Omental fat pad (tissue), 4 donors: ENCODE measurements at places on chromosomes 7 and 10.
A peak's percentile ranks its signal among the peaks of the same experiment; 100 is the strongest.

DNA sequence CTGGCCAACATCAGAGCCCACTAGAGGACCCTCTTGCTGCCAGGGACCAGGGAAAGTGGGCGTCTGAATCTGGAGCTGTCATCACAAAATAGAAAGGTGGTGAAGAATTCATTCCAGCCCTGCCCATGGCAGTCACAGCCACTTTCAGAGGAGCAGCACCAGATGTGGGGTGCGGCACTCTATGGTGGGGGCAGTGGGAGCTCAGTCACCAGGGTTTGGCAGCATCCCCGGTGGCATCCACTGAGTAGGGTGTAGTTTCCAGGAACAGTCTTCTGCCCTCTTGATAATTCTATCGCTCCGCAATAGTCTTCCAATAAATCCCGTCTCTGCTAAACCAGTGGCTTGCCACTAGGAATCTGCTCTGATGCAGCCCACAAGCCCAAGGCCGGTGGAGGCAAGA lies 108.5 kb upstream of the TCF7L2 start:
- DNase-seq = no peak

- no peak for DNase-seq
These were observed 47.8 kb upstream of the NKX2-3 start for GRCh38 chr10:99484626-99485581.

DNA sequence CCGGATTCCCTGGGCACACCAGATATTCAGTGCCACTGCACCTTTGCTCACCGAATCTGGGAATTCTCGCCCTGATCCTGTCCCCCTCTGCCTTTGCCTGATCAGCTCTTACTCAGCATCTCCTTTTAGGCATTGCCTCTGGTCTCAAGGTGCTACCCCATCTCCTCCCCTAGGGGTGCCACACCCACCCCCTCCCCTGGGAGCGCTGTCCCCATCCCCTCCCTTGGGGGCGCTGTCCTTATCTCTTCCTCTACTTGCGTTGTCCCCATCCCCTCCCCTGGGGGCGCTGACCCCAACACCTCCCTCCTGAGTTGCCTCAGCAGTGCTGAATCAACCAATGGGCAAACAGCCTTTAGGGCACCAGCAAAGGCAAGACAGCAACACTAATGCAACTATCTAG lies 686.9 kb upstream of the FOXK1 start:
- DNase-seq = no peak

DNA sequence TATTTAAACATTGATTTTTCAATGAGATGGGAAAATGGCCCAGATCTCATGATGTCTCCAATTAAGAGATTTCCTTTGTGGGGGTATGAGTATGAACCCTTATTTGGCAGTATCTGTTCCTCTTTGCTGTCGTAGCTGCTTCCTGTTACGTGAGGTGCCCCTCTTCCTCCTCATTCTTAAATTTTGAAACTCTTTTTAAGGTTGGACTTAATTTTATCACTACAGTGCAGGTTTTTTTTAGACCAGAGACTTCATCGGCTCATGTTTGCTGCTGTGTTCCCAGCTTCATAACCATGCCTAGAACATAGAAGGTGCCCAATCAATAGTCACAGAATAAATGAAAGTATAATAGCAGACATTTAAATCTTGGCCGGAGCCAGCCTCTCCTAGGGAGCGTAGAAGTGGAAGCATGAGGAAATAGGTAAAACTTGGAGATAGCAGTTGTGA lies 2.4 kb downstream of the MIOS start:
- no peak for DNase-seq

GRCh38 chr10:52517012-52517411 lies 202.9 kb downstream of the DKK1 start:
- no peak for DNase-seq

DNA sequence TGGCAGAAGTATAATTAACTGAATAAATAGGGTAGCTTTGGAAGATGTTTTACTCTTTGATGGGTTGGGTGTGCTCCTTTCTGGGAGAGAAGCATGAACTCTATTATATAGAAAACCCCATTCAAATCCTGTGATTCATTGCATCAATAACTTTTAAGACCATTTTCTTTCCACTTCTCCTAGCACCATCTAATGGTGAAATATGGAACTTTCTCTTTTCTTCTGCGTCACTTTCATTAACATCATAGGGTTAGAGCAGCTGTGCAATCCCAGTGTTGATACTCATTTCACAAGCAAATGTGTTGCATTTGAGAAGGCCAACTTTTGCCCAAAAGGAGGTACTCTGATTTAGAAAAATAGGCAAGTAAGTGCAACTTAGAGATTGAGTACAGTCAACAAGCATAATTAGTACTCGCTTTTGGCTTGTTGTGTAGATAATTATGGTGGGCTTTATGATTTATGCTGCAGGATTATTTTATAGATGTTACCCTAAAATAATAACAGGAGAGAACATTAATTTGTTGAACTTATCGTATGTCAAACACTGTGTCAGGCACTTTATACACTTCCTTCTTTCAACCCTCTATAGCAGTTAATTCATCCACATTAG lies 92.9 kb downstream of the CPED1 start:
- DNase-seq = no peak

DNA sequence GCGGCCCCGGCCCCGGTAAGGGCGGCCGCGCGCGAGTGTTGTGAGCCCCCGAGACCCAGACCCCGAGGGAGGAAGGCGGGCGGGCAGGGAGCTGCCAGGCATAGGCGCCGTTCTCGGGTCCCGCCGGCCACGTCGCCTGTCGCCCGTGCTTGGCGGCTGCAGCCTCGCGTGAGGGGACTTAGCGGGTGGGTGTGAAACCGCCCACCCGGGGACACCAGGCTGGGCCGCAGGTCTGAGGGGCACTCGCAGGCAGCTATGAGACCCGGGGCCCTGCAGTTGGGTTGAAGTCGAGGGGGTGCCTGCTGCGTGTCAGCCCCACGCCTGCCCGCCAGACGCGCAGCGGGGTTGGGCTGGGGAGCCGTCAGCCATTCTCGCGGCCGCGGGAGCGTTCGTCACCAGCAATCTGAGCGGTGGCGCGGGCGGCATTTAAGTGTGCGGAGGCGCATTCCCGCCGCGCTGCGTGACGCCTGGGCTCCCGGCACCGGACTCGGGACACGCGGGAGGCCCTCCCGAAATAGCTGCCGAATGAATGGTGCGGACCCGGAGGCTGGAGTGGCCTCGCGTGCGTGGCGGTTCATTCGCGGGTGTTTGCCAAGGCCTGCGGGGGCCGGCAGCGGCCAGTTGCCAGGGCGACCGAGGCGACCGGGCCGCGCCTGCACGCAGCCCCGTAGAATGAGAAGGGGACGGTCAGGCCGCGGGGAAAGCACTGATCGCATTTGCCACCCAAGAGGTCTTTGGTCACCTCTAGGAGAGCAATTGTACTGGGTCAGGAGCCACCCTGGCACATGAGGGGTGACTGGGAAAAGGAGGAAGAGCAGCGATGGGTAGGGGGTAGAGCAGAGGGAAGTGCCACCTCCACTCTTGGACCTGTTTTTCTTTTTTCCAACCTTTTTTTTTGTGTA lies 750 bp downstream of the ZNF398 start:
- peak; percentile 38 for DNase-seq

DNA sequence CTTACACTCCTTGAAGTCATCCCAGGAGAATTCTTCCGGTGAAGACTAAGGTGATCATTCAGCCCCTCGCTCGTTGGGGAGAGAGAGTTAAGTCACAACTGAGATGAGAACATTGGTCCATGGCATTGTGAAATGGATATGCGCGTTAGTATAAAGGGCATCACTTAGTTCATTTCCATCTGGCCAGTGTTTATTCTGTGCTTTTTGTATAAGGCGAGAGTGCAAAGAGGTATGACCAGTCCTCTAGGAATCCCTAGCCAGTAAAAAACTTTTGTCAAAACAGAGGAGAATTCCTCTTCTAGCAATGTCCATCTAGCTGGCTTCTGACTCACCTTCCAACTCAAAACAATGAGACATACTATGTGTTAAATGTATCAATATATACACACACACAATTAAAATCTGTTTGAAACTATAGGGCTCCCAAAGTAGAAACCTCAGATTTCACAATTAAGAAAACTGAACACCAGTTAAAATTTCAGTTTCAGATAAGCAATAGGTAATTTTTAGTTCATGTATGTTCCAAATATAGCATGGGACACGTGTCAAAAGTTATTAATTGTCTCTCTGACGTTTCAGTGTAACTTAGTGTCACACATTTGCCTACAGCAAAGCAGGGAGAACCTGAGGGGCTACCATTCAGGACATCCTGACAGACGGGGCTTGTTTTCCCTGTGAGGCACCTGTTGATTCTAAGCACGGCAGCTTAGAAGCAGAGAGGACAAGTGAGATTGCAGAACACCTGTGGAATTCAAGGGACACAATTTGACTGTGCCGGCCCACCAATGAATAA lies 158.9 kb downstream of the KLF6 start:
- no peak for DNase-seq

DNA sequence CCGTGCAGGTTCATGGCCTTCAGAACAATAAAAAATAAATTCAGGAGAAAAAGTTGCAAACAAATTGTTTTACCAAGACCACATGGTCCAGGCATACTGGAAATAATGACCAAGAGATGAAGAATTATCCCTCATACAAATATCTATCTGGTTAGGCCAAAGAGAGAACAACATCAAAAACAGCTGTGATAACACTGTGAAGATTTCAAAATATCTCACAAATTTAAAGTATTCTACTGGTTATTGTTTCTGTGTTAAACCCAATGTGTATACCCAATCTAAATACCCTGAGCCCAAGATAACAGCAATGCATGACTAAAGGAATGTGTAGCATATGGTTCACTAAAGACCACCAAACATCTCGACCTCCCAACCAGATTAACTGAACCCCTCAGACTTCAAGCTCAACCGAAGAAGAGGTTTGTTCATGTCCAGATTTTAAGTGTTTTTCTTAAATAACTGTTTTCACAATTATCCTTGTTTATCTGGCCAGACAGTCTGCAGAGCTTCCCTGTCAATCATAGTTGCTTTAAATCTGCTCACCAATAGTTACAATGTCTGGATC lies 10.9 kb downstream of the OR9A2 start:
- DNase-seq = no peak

- DNase-seq = no peak
These were observed 20.3 kb upstream of the GIMAP2 start for GRCh38 chr7:150665089-150665748.

DNA sequence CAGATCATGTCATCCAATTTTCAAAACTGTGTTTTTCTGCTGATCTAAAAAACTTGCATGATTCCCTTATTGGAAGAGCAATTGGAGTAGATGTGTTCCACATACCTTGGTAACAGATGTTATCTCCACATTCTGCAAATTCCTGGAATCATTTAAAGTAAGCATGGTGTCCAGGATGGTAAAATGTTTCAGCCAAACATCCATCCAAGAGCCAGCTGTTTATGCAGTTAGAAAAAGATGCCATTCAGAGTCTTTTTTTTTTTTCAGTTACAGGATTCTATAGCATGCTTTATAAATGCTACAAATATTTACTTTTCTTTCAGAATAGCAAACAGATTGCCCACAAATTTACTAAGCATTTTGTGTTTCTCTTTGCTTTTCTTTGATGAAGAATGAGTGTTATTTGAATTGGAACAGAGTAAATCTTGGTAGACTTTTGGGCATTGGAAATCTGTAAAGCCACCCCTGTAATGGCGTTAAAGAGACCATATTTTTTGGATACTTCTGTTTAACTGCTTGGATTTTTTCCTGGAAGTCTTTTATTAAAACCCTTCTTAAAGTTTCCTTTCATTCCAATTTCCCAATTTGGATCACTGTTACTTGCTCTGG lies 149.8 kb downstream of the GNAT3 start:
- DNase-seq = no peak

DNA sequence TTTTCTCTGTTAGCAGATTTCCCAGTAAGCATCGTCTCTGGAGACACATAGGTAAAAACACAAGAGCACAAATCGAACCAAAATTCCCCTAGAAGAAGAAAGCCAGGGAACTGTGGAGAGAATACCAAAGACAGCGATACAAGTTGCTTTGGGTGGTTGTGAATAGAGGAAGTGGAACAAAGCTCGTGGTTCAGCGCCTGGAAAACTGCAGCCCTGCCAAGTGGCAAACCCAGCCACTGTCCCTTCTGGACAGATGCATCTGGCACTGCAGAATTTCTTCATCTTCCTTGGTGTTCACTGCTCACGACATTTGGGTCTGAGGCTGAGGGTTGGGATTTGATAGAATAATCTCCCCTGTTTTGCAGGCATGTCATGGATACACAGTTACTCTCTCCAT lies 733.8 kb downstream of the PARD3 start:
- DNase-seq = no peak

DNA sequence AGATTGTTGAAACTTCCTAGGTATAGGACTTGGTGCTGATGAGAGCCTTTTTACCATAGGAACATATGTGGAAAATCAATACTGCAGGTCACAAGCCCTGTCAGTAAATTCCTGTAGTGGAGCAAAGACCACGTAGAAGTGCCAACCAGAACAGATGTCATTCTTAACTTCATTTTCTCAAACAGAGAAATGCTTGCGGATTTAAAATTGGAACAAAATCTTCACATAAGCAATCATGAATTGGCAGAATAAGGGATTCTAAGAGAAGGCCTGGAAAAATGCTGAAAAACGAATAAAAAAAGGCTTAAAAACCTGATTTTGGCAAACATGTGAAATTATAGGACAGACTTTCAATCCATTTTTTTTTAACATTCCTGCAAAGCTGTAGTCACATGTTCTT lies 80.8 kb upstream of the SMIM30 start:
- no peak for DNase-seq

DNA sequence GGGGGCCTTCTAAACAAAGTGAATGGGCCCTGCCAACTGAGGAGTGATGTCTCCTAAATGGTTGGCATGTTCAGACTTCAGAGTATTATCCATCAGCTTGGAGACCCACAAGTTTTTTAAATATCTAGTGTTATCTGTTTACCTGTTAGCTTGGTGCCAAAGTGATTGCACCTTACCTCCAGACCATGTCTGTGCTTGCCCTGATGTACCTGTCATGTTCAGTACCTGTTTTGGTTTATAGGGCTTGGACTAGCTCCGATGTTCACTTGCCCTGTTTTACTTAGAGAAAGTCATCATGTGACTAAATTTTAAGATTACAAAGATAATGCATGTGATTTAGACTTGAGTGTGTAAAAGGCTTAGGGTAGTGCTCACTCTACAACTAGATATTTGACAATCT lies 67.7 kb downstream of the CNNM2 start:
- no peak for DNase-seq

GRCh38 chr10:99557044-99557443 lies 24.3 kb downstream of the NKX2-3 start:
- no peak for DNase-seq

GRCh38 chr7:7581531-7582179 lies 15.0 kb downstream of the MIOS start:
- no peak for DNase-seq

DNA sequence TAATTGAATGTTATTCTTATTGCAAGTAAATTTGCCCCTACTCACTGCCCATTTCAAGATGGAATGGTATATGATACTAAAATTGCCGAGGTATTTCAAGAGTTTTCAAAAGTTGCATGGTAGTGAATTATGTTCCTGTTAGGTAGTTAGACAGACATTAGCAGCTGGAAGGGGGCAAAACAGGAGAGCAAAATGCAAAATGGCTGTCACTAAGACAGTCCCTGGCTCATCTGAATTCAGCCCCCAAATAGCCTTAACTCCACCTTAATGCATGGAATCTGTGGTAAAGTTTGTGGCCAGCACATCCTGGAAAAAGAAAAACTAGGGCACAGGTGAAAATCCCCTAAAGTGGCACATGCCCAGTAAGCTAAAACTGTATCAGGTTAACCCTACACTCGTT lies 894.9 kb downstream of the NXPH1 start:
- no peak for DNase-seq

GRCh38 chr7:121383235-121383910 lies 12.7 kb downstream of the FAM3C start:
- no peak for DNase-seq
